ENCODE measurements at places on chromosomes 2 and 18.

GRCh38 chr2:174553811-174554493 lies 43.7 kb downstream of the WIPF1 start:
- no peak for DNase-seq

- no peak for DNase-seq
Measured at GRCh38 chr2:161063946-161064306, 96.3 kb upstream of the TANK start.

GRCh38 chr18:5630900-5631413 lies 87.2 kb upstream of the EPB41L3 start:
- no peak for DNase-seq

- no peak for DNase-seq
Measured at GRCh38 chr2:160157861-160158829, 41.9 kb downstream of the ITGB6 start.

- no peak for DNase-seq
Measured at GRCh38 chr2:172930871-172931255, 144.8 kb upstream of the MAP3K20 start.

GRCh38 chr2:66346231-66346664 lies 88.7 kb upstream of the MEIS1 start:
- no peak for DNase-seq

- DNase-seq, result no peak
Measured at GRCh38 chr2:237752761-237753165, 45.8 kb upstream of the RBM44 start.

- DNase-seq, result no peak
Measured at GRCh38 chr2:186044761-186045160, 306.2 kb downstream of the FSIP2 start.
